ENCODE measurements at places on chromosomes 3 and 15.
A peak's percentile ranks its signal among the peaks of the same experiment; 100 is the strongest.

- no peak for DNase-seq
Observed at GRCh38 chr3:147368561-147369221, 37.7 kb downstream of the ZIC4 start.

DNA sequence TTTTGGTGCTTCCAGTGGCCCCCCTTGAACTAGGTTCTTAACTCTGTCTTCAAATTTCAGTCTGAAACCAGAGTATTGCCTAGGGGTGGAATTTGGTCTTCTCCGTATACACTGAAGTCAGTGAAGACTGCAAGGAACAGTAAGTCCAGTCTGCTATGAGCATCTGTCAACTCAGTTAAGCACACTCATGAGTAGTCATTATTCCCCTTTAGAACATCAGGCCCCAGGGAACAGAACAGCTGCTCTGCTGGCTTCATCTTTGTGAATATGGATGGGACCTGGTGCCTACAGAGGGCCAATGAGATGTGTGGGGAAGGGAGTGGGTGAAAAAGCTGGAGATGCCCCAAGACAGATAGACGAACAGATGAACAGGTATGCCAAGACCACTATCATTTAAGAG lies 85.2 kb upstream of the PRR23C start:
- DNase-seq = no peak

DNA sequence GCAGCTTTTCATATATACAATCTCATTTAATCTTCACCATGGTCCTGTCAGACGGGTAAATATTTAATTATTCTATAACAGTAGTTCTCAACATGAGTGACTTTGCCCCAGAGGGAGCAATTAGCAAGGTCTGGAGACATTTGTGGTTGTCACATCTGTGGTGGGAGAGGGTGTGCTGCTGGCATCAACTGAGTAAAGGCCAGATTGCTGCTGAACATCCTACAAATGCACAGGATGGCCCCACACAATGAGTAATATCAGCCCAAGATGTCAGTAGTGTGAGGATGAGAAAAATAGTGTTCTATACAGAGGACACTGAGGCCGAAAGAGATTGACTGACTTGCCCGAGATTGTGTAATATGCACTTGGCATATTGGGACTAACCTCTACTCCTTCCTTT lies 156.0 kb downstream of the AGBL1 start:
- DNase-seq = no peak

GRCh38 chr3:96478496-96478895 lies 335.9 kb upstream of the EPHA6 start:
- no peak for DNase-seq

GRCh38 chr3:69088063-69088462 lies 3.3 kb downstream of the ARL6IP5 start:
- peak; percentile 69 for DNase-seq

DNA sequence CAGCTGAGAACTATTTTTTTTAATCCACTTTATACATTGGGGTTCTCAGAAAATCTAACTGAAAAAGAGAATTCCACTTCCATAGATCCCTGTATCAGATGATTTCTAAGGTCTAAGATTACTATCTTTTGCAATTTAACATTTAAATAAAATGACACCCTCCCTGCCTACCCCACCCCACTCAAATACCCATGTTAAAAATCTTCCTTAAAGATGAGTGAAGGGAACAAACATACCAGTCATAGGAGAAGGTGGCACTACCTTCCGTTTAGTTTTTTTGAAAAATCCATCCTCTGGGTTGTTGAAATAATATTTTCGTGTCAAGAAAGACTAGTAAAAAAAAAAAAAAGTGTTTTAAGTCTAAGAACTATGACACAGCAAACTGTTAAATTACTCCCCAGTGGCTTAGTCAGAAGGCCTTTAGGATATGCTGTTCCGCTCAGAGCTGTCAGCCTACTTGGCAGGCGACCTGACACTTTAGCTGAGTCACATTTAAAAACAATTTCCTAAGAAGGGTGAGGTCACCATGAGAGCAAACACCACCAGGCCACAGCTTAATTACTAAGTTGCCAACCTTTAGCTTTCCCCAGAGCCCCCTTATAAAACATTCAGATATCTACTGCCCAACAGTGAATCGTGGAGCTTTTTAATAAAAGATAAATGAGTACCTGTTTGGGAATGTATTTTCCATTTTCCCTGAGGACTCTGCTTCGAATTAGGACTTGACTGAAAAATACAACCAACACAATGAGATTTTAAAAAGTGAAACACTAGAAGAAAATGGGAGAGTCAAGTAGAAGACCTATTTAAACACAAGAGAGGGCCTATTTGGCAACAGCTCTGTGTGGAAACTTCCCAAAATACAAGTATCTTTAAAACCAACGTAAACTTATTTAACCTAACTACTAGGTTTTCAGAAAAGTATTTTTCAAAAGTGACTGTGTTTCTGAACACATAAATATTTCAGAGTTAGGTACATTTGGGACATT lies 9.6 kb downstream of the EMC3 start:
- DNase-seq = peak; percentile 98

- no peak for DNase-seq
Observed at GRCh38 chr15:61680260-61681037, 379.8 kb downstream of the VPS13C start.

DNA sequence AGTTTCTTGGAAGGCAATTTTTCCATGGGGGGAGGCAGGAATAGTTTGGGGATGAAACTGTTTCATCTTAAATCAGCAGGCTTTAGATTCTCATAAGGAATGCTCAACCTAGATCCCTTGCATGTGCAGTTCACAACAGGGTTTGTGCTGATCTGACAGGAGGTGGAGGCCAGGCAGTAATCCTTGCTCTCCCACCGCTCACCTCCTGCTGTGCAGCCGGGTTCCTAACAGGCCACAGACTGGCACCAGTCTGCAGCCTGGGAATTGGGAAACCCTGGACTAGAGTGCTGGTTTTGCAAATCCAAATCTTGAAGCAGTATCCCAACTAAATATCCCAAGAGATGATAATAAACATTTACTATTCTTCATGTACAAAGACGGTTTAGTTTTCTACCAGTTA lies 256.3 kb upstream of the TMCO5A start:
- peak; percentile 2 for DNase-seq

GRCh38 chr15:73174171-73174570 lies 121.9 kb downstream of the NEO1 start:
- no peak for DNase-seq

DNA sequence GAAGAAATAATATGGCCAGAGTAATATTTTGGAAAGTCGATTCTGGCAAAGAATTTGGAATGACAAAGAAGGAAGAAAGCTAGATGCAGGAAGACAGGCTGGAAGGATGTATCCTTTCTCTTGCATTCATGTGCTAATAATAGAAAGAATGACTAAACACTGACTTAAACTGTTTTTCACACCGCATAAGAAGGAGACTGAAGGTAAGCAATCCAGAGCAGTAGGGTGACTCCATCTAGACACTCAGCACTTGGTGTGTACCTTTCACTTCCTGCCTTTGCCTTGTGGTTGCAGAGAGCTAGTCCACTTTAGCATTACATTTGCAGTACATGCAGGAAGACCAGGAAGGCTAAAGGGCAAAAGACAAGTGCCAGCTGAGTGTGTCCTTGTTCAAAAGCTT lies 234.6 kb downstream of the RBMS3 start:
- DNase-seq = peak; percentile 60

GRCh38 chr3:69231929-69232440 lies 109.6 kb upstream of the LMOD3 start:
- peak; percentile 89 for DNase-seq

DNA sequence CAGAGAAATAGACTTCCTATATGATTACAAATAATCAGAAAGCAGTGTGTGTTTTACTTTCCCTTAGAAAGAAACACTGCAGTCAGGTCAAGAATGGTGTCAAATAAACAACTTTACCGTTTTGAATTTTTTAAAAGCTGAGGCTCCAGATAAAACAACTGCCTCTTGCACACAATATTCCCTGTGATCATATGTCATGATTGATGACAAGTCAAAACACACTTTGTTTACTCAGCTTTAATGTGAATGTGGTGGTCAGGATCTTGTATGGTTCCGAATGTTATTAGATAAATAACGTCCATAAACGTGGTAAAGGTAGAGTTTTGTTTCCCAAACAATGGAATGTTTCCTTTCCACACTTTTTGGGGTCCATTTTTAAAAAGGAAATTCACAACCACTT lies 428.4 kb upstream of the MDFIC2 start:
- no peak for DNase-seq

- peak; percentile 29 for DNase-seq
Observed at GRCh38 chr3:100865442-100865841, 127.8 kb downstream of the ABI3BP start.

- DNase-seq = no peak
Observed at GRCh38 chr15:26070095-26070532, 207.0 kb upstream of the ATP10A start.

DNA sequence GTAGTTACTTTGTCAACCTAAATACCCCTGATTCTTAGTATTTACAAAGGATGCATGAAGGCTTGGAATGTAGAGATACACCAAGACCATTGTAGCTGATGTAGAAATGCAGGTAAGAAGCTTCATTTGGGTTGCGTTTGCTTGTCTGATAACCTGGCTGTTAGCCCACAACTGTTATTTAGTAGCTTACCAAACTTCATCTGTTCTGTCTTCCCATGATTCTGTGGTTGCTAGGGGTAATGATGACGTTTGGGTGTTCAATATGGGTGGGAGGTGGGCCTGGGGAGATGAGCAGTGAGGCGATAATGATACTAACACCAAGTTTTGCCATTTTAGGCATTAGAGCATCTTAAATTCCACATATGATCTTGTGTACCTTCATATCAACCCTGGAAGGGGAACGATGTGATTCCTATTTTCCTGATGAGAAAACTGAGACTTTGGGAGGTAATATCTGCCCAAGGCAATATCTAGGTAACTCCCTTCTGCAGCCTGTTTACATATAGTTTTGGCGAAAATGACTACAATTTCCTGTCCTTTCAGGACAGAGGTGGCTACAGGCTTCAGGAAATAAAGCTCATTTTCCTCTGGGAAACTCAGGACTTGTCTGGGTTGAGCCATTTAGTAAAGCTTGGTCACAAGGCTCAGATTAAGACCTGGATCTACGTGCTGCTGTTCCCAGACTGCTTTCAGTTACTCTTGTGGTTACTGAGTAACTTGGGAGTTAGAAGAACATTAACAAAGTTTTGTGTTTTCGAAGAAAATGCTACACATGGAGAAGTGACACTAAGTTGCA lies 26.8 kb downstream of the FNDC3B start:
- peak; percentile 76 for DNase-seq

DNA sequence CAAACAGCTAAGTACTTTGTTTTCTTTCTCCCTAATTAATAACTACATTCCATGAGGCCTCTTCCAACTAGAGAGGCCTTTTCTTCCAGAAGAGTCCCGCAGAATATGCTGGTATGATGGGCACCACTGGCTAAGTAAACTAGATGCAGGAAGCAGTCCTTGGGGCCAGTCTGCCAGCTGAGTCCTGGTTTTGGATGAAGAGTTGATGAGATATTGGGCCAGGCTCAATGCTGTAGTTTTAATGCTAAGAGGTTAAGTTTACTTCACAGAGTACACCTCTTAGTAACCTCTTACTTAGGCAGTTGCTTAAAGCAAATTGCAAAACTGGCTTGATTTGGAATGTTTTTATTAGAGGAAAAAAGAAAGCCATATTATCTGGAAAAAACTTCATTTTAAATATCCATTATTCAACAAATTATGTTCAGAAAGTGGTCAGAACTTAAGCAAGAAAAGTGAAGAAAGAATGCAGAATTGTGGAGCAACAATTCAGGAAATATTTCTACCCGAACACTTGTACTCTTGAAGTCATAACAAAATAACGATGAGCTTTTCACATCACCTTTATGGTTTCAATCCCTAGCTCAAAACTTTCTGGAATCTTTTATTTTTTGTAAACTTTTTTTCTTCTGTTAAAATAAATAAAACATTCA lies 178.4 kb upstream of the CDIN1 start:
- DNase-seq = peak; percentile 48

GRCh38 chr3:156587760-156588069 lies 32.8 kb upstream of the SSR3 start:
- DNase-seq = no peak

- DNase-seq = no peak
Observed at GRCh38 chr3:18752273-18752934, 327.3 kb upstream of the SATB1 start.

DNA sequence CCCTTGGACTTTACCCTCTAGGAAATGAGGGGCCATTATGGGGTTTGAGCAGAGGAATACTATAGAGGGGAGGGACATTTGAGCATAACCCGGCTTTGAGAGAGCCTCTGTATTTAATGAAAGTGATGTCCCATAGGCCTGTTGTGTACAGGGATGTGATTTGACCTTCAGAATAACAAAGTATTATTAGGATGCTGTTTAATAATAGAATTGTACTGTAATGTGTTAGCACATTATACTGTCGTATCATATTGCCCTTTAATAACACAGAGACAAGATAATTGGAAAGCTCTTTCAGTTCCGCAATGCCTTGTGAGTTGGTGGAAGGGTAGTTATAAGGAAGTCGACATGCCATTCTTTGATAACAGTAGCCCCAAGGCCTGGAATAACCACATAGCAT lies 328.3 kb downstream of the RYR3 start:
- no peak for DNase-seq

GRCh38 chr15:56667517-56667916 lies 65.8 kb downstream of the ZNF280D start:
- no peak for DNase-seq

GRCh38 chr3:114112696-114113095 lies 56.2 kb downstream of the QTRT2 start:
- DNase-seq = no peak

GRCh38 chr15:81309647-81310450 lies 14.1 kb downstream of the STARD5 start:
- DNase-seq = no peak

- no peak for DNase-seq
Observed at GRCh38 chr3:152945556-152945955, 110.6 kb downstream of the P2RY1 start.

GRCh38 chr3:30112902-30113484 lies 493.4 kb upstream of the TGFBR2 start:
- DNase-seq = peak; percentile 76

DNA sequence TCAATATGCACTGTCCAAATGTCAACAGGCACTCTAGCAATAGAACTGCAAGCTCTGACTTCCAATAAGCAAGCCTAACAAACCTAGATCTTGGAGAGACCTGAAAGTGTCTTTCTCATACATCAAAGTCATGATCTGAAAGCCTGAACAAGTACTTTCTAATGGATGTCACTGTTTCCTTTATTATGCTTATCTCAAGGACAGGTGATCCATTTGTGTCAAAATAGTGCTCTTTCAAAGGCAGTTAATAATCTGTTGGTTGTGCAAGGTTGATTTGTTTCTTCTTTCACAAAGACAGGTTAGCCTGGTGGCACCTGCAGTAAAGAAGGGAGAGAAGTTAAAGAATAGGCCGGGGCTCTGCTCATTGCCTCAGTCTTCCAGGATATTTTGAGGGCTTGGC lies 146.8 kb downstream of the EPHB1 start:
- no peak for DNase-seq

DNA sequence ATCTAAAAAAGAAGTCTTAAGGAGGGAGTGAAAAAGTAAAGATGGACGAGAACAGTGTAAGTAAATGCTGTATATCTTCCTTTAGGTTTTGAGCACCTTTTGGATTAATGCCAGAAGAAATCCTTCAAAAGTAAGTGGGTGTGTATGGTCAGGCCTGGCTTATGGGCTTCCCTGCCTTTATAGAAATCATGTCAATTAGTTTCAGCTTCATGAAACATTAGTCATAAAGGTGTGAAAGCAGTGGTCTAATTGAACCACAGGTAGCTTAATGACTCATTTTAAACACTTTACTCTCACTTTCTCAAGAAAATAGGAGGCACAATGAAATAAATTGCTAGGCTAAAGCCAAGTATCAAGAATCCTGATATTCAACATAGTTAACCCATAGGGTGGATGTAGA lies 467.4 kb upstream of the DPPA4 start:
- no peak for DNase-seq

- DNase-seq = no peak
Observed at GRCh38 chr15:63539998-63540397, 35.6 kb downstream of the USP3 start.

Measured in choroid plexus epithelial cell (primary cell).